ENCODE measurements at places on chromosomes 7 and 10.

GRCh38 chr7:84913731-84914130, 273.1 kb downstream of the SEMA3D start:
- DNase-seq, result no peak

DNA sequence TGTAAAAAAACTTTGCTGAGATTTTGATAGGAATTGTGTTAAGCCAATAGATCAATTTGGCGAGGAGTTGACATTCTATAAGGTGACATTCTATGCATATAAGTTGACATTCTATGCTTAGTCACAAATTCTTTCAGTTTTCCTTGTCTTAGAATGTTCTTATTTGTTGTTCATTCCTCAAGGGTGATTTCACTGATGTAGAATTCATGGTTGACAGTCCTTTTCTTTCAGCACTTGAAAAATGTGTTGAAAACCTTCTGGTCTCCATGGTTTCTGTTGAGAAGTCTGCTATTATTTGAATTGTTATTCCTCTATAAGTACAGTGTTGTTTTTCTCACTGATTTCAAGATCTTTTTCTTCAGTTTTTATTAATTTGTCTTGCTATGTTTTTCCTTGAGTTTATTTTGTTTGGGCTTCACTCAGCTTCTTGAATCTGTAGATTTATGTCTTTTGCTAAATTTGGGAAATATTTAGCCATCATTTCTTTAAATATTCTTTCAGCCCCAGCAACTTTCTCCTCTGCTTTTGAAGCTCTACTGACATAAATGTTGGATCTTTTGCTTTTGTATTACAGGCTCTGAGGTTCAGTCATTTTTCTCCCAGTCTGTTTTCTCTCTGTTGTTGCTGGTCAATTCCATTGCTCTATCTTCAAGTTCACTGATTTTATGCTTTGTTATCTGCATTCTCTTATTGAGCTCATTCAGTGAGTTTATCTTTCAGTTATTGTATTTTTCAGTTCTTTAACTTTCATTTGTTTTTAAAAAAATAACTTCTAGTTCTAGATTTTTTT, 154.9 kb downstream of the SDK1 start:
- DNase-seq, result no peak

DNA sequence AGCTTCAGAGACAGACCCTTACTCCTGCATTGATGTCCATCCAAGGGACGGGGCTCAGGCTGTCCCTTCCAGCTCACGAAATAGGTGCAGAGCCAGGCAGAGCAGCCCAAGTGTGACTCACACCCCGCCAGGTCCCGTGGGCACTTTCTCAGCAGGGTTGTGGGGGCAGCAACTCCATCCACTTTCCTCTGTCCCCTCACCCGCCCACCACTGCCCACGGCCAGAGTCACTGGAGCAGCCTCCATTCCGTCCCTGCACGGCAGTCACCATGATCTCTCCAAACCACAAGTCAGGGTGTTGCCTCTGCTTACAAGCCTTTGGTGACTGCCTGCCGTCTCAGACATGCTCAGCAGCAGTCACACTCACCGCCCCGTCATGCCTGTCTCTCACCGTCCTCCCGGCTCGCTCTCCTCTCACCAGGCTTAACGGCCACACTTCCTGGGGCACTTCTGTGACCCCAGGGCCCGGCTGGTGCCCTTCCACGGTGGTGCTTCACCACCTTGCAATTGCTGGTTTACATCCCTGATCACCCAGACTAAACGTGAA, 39.3 kb downstream of the CALML3 start:
- DNase-seq, result no peak

- DNase-seq, result peak; percentile 96
Observed at GRCh38 chr7:36128448-36129047, 24.5 kb upstream of the EEPD1 start.

GRCh38 chr10:18400201-18400905, 251.0 kb downstream of the NSUN6 start:
- DNase-seq, result peak; percentile 70

GRCh38 chr7:6375348-6376101, 72.2 kb downstream of the DAGLB start:
- DNase-seq, result no peak

GRCh38 chr10:60976687-60977086, 32.7 kb upstream of the RHOBTB1 start:
- DNase-seq, result no peak

DNA sequence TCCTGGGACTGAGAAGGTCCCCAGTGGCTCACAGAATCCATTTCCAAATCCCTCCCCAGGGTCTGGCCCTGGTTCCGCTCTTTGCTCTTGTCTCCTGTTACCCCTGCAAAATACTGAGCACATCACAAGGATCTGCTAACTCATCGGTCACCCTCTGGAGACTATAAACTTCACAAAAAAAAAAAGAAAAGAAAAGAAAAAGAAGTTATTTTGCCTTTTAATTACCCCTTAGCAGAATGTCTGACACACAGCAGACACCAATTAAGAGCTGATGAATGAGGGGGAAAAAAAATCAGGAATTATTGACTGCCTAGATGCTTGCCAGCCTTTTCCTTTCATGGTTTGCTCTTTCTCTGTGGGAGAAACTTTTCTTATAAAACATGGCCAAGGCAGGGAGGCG, 578.7 kb downstream of the GRID1 start:
- DNase-seq, result no peak

- no peak for DNase-seq
Observed at GRCh38 chr7:101588131-101588935, 40.8 kb downstream of the MYL10 start.

DNA sequence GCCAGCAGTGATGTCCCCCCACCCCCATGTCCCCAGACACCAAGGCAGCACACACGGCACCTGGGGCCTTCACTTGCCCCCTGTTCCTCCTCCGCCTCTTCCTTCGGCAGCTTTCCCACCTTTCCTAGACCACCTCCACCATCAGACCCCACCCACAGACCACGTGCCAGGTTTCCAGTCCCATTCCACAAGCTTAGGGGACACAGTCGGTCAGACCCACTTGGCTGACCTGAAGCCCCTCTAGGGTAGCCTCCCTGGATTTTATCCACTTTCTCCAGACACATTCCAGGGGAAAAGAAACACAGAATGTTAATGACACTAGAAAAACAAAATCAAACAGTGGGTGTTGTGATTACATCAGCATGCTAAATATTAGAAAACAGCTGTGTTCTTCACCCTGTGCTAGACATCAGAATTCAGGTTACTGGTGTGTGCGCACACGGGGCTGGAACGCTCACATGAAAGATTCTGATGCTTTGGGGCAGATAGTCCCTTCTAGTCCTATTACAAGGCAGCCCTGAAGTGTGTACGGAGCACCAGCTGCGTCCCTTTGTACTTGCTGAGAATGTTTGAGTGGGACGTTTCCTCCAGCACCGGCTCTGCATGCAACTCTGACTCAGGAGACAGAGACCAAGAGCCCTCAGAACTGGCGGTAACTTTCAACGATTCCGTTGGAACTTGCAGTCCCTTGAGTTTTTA, 75.5 kb upstream of the PPP2R2D start:
- DNase-seq, result no peak

- no peak for DNase-seq
Observed at GRCh38 chr7:112405286-112405685, 45.0 kb upstream of the IFRD1 start.

DNA sequence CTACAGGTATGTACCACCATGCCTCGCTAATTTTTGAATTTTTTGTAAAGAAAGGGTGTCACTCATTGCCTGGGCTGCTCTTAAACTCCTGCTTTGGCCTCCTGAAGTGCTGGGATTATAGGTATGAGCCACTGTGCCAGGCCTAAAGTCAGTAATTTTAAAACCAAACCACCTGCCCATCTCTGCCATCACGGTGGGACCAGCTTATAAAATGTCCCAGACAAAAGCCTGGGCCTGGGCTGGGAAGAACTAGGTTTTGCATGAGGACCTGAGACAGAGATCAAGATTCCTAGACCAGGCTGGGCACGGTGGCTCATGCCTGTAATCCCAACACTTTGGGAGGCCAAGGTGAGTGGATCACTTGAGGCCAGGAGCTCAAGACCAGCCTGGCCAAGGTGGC, 395.6 kb downstream of the CALN1 start:
- DNase-seq, result no peak

DNA sequence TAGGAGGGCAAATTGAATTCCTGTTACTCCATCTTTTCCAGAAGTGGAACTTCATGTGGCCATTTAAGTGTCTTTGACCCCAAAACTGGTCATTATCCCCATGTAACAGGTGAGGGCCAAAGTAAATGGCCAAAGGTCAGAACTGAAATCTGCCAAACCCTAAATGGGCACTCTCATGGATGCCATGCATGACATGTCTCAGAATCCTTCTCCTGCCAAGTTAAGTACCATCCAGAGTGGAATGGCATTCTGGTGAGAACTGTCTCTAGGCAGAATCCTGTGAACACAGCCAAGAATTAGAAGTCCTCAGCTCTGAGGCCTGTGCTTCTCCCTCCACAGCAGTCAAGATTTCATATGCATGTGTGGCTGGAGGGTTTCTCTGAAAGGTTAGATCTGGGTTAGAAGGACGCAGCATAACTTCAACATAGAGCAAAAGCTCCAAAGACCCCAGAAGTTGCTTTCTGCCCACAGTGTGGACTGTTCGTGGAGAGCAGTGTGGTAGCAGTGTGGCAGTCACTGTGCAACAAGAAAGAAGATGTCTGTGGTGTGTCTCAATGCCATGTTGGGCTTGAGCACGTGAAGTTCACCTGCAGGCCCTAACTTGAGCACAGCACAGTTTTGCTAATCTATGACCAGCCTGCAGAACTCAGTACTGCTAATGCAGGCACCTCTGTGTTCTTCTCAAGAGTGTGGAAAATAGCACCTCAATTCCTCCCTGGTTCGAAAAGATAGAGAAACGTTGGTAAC, 121.3 kb downstream of the ADCY1 start:
- no peak for DNase-seq

- DNase-seq, result no peak
Observed at GRCh38 chr7:76086070-76086469, 38.2 kb downstream of the MDH2 start.

GRCh38 chr10:86082556-86082955, 284.0 kb downstream of the GRID1 start:
- DNase-seq, result no peak

- no peak for DNase-seq
Observed at GRCh38 chr10:26799342-26799741, 61.4 kb downstream of the ABI1 start.

- DNase-seq, result no peak
Observed at GRCh38 chr7:134101716-134102115, 25.4 kb upstream of the LRGUK start.

GRCh38 chr7:142459551-142459963, 201.7 kb upstream of the PRSS58 start:
- DNase-seq, result peak; percentile 67
